ENCODE measurements at places on chromosomes 1 and 21.

DNA sequence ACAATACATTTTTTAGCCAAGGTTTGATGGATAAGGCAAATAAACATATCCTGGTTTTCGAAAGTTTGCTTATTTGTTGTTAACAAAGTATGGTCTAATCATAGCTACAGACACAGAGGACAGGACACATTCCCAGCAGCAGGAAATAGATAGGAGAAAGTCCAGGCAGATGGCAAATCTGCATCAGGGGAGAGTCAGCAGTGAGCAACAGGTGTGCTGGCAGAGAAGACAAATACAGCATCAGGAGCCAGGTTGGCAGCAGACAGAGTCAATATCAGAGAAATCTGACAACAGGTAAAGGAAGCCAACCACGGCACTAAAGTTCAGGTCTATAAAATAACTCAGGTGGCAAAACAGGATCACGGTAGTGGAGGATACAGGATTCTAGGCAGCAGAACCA, 210.7 kb upstream of the PTBP2 start:
- DNase-seq, result no peak

DNA sequence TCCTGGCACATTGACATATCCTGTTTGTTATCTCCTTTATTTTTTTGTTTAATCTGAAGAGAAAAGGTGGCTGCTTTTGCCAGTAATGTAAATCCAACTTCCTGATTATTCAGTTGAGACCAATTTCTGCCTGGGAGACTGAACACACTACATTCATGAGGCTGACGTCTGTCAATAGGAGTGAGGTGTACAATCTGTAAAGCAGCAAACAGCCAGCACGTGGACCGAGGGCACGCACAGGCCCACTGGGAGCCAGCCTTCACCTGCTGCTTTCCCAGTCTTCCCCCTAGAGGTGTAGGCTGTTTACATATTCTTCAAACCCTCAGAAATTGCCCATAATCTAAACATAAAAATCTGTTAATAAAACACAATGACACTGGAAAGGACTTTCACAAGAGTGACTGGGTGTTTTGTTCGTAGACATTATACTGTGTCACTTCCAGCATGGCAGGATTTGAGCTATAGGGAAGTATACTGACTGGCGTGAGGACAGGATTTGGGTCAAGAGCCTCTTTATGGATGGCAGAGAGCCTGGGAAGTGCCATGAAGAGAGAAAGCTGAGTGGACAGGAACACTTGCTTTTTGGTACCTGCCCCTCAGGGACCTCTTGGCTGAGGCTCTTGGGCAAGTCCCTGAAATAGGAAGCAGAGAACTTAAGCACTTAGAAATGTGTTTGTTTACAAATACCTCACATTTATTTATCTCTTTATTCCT, 552.9 kb upstream of the CAMK1G start:
- no peak for DNase-seq

DNA sequence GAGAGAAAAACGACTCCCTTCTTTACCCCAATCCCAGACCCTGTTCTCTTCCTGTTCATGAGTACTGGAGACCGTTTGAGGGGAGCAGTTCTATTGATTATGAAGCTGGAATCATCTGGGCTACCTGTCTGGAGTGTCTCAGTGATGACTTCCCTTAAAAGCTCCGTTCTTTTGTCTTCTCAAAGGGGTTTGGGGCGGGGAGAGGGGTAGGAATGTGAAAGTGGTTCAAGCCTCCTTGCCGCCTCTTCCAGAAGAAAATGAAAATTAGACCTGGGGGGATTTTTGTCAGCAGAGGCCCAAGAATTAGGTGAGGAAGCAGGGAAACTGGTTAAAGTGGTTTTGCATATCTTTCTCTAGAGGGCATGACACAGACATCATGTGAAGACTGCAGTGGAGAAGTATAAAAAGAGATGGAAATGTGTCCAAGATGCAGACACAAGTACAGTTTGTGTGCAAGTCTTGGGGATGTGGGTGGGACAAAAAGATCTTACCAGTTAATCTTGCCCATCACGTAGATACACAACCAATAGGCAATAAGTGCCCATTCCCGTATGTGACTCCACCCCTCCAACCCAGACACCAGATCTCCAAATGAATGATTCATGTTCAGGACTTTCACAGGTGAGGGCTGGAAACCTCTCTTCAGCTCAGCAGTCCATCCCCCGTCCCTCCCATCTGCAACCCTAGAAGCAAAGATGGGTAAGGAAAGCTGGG, 470 bp upstream of the MTMR11 start:
- DNase-seq, result no peak

- DNase-seq, result no peak
Measured at GRCh38 chr21:31184876-31185275, 146.6 kb upstream of the KRTAP19-8 start.

GRCh38 chr1:8241417-8242014, 76.4 kb upstream of the SLC45A1 start:
- DNase-seq, result no peak

- DNase-seq, result no peak
Measured at GRCh38 chr1:186828611-186829454, at the start of gene PLA2G4A. TSS of gene PLA2G4A (plus strand) at chr1:186828949. CDS start at chr1:186854355, 25,406 bp downstream.

- no peak for DNase-seq
Measured at GRCh38 chr1:28308750-28309149, 20.1 kb upstream of the MED18 start.

Measured in SK-N-SH (cell line).